ENCODE measurements at places on chromosomes 3 and 15. TPM values are rescaled to one million over a fixed set of nuclear protein-coding genes. Genes with fewer than 3 reads are reported as not detected.

LYSMD2 gene
- total RNA-seq = 14.9 TPM

CCDC33 gene
- total RNA-seq = not detected

GRCh38 chr3:114857299-114857701 is 289.8 kb downstream of the ZBTB20 start:
- no peaks in the 10 kb centered on the region for H3K36me3 ChIP-seq
- H3K4me1 ChIP-seq = peaks cover 5% of the 10 kb centered on the region
- no peak for DNase-seq
- H3K4me3 ChIP-seq = no peak overlapping the region
- no peaks in the 10 kb centered on the region for H3K27me3 ChIP-seq

DNA sequence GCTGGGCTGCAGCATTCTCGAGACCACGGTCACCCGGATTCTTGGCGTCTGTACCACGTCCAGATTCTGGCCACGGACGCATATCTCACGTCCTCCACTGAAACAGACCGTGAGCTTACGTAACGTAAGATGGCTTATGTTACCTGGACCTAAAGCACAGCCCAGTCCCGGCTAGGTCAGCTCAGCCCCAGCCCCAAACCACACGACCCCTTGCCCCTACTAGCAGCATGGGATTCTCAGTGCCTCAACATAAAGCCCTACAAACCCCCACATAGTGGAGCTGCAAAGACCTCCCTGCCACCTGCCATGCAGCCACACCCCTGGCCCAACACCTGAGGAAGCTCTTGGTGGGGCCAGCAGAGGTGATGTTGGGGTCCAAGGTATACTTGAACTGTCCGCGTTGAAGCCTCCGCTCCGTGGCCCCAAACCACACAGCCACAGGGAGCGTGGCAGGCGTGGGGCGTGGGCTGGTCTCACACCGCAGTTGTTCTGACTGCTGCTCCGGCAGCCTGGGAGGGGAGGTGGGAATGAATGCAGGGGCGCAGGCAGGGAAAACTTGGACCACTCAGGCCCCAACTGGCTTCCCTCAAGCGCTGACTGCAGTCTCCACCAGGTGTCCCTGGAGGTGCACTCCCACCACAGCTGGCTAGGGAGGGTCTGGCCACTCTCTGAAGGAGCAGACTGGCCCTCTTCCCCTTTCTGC is 14.5 kb downstream of the PLXNB1 start:
- H3K36me3 ChIP-seq = no peaks in the 10 kb centered on the region
- no peak for DNase-seq
- no peaks in the 10 kb centered on the region for H3K27me3 ChIP-seq
- H3K27ac ChIP-seq = no peak overlapping the region
- H3K4me3 ChIP-seq = no peak overlapping the region

GRCh38 chr3:173055228-173055933 is 85.7 kb downstream of the SPATA16 start:
- no peak overlapping the region for H3K4me3 ChIP-seq
- H3K4me1 ChIP-seq = no peaks in the 10 kb centered on the region
- H3K36me3 ChIP-seq = no peaks in the 10 kb centered on the region
- no peaks in the 10 kb centered on the region for H3K27me3 ChIP-seq

DNA sequence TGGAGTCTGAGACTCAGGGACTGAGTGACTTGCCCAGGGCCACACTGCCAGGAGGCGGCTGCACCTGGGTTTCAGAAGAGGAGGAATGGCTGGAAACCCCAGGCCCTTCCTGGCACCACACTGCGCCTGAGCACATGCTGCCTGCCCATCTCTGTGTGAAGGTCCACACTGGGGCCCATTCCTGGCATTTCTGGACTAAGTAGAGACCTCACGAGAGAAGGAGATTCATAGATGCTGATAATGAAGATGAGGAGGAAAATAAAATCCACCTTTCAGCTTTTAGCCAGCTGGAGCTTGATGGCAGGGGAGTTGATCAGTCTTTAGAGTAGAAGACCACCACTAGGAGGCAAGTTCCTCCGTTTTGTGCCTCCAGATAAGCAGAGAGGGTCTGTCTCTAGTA is 40.2 kb upstream of the TF start:
- H3K27me3 ChIP-seq = peaks cover 28% of the 10 kb centered on the region
- H3K4me1 ChIP-seq = no peaks in the 10 kb centered on the region
- no peaks in the 10 kb centered on the region for H3K36me3 ChIP-seq
- H3K27ac ChIP-seq = no peak overlapping the region
- no peak for DNase-seq
- H3K4me3 ChIP-seq = no peak overlapping the region

Measured in activated CD4-positive, alpha-beta memory T cell treated with anti-CD3 and anti-CD28 coated beads, Interleukin-2, amount 10 ng/mL, durations not matched to agents 7 days and 5 days (primary cell).